ENCODE measurements at places on chromosomes 12 and 14.

- no peak for DNase-seq
Measured at GRCh38 chr12:127393896-127394295, 873.1 kb upstream of the TMEM132C start.

DNA sequence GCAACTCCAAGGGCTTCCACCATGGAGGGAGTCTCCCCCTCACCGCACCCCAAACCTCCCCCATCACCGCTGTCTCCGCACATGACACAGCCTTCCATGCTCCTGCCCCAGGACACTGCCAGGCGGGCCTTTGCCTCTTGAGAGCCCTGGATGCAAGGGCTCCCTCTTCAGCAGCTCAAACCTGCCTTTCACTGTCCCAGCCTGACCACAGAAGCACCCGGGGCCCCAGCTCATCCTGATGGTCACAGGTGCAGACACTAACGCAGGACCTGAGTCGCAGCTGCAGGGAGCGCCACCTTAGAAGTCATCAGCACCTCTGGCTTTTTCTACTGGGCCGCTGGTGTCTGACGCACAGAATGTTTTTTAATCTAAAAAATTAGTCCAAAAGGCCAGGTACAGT lies 54.0 kb downstream of the SYNE3 start:
- DNase-seq: no peak

GRCh38 chr12:83573671-83574070 lies 887.0 kb downstream of the TMTC2 start:
- DNase-seq: no peak

DNA sequence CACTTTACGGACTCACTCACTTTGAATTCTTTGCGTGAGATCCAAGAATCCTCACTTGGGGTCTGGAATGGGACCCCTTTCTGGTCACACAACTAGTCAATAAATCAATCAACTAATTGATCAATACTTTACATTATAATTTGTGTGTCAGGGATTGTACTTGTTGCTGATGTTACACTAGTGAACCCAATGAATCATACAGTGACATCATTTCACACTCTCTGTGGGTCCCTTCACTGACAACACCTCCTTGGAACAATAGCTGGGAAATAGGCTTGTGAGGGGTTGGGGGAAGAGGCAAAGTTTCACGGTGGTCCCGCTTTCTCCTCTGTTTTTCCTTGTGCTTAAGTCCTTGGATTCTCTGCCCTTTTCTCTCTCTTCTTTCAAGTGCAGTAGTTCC lies 35.0 kb downstream of the TPH2 start:
- no peak for DNase-seq

- no peak for DNase-seq
Measured at GRCh38 chr14:100104523-100105300, 39.5 kb downstream of the EVL start.

DNA sequence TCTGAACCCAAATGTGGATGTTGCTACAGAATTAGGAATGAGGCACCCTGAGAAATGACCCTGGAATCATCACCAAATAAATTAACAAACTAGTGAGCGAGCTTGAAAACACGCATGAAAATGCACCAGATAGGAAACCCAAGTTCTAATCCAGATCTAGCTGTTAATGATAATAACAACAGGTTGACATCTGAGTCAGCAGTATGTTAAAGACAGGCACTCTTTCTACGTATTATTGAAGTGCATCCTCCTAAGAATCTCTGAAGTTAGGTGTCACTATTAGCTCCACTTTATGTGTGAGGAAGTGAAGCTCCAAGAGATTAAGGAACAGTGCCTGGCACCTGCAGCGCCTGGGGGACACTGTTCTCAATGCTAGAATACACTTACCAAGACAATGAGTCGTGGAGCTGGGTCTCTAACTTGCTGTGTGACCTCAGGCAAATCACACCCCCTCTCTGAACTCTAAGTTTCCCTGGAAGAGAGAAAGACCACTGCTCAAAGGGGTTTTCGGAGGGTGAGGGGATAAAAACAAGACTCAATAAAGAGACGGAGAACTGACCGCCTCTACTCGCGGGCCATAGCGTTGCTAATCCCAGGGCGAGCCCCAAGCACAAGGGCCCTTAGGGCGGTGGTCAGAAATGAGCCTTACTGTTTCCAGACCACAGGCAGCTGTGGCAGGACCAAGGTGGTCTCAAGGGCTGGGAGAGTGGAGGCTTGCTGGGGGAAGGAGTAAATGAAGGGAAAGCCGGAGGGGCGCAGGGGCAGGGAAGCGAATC lies 2.1 kb downstream of the SLC6A12 start:
- DNase-seq: no peak

DNA sequence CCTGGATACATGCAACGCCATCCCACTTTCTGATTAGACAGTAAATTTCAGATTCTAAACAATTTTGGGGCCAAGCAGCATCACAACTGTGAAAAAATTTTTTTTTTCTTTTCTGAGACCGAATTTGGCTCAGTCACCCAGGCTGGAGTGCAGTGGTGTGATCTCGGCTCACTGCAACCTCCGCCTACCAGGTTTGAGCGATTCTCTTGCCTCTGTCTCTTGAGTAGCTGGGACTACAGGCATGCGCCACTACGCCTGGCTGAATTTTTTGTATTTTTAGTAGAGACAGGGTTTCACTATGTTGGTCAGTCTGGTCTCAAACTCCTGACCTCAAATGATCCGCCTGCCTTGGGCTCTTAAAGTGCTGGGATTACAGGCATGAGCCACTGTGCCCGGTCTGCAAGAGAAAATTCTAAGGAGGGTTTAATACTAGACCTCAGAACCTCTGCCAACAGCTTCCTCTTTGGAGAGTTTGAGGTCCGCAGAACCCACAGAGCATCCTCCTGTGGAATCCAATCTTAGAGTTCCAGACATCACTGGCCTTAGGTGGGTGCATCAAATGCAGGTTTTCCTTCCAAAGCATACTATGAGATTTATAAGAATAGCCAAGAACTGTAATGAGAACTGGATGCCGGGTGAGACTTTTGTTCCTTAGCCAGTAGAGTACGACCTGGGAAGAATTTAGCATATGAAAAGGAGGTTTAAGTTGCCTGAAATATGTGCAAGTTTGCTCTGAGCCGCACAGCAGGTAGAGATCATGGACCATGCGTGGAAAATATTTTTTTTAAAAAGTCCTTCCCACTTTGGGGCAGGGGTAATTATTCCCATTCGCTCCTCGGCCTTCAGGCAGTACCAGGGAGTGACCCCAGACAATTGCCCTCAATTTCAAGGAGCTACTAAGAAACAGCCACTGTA lies 7.8 kb upstream of the PHC1 start:
- DNase-seq: no peak

DNA sequence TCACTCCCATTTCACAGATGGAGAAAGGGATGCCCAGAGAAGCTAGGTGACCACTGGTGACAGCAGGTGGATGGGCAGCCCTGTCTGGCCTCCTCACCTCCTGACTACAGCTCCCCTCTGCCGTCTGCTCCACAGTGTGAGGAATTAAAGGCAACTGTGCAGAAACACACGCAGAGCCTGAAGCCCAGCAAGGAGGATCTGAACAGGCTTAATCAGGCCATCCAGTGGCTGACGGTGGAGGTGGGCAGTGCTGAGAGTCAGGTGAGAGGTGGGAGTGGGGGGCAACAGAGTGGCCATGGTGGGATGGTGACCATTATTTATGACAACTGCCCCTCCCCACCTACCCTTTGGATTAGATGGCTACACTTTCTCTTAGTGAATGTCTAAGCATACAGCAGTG lies 1.2 kb downstream of the KRT86 start:
- no peak for DNase-seq

DNA sequence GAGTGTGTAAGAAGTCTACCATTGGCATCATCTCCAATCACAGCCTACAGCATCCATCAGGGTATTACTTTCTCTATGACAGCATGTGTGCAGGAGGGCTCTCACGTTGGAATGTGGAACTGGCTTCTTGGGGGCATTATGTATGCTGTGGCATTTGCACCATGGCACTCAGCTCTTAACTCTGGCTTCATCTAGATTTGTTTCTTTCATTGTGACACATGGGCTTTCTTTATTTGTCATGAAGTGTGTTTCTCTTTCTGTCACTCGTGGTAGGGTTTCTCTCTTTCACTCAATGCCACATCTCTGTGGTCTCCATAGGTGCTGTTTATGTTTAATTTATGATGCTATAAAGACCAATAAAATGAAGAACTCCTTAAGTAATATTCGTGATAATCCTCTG lies 191.2 kb upstream of the GARIN2 start:
- DNase-seq: no peak

- DNase-seq: no peak
Measured at GRCh38 chr14:26794731-26795130, 196.9 kb upstream of the NOVA1 start.

DNA sequence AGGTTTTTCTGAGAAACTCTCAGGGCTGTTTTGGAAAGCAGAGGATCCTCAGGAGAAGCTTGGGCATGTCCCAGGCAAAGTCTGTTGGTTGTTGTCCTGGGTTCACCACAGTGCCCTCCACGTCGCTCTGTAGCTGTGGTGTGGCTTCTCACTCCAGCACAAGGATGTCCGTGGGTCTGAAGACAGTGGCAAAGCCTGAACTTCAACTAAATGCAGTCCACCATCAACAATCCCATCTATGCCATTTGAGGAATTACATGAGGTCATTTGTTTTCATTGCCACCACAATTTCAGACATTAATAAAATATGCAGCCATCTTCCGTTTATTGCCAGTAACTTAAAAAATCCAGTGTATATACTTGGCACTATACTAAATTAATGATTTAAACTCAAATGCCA lies 272.1 kb downstream of the LRIG3 start:
- no peak for DNase-seq

- no peak for DNase-seq
Measured at GRCh38 chr14:60183741-60184140, 18.5 kb upstream of the DHRS7 start.

DNA sequence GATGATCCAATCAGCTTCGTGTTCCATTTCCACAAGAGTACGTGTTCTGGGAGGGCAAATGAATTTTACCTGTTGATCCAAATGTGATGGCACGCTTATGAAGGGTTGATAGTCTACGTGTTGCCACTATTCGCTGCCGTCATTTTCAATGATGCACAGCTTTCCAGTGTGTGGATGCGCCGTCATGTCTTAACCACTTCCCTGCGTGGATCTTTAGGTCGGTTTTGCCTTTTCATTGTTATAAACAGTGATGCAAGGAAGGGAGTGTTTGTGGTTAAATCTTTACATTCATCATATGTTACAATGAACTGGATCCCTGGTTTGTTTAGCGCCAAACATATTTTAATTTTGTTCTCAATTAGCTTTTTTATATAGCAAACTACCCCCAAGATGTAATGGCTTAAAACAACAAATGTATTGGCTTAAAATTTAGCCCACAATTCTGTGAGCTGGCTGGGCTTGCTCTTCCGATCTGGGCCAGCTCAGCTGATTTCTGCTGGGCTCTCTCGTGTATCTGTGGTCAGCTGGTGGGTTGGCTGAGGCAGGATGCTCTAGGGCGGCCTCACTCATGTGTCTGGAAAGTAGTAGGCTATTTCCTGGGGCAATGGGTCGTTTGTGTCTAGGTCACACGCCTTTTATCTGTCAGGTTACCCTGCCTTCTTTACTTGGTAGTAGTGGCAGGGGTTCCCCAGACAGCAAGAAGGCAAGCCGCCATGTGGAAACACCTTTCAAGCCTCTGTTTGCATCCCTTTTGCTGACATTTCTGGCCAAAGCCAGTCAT lies 176.7 kb downstream of the CRADD start:
- no peak for DNase-seq

GRCh38 chr14:73718418-73719251 lies 4.5 kb upstream of the PNMA1 start:
- no peak for DNase-seq

GRCh38 chr14:68711561-68712309 lies 81.1 kb downstream of the ZFP36L1 start:
- DNase-seq: no peak

DNA sequence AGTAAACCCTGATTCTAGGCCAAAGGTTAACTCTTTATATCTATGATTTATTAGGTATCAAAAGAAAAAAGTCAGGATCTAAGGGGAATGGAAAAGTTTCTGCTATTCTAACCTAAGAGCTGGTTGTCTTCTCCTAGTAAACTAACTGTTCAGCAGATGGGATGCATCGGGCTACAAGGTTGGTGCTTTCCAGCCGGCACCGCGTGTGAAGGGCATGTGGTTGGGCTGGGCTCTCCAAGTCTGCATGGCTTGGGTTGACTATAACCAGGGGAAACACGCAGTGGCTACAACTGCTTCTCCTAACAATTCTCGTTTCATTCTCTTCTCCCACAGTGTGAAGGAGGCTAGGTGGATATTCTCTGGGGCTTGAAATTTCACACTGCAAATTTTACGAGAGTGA lies 354.5 kb downstream of the APAF1 start:
- DNase-seq: no peak

DNA sequence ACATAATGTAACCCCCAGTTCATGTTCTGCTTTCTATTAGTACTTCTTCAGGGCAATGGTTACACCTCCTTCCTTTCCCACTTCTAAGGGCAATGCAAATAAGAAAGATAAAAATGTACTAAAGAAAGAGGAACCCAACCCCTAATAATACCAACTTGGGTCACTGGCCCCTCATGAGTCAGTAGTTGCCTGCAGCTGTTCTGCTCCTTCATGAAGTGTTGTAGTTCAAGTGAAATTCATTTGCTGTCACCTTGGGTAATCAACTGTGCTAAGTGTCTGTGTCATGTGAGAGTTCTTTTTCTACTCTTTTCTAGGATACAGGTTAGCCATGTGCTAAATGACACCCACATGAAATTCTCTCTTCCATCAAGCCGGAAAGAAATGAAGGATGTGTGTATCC lies 91.8 kb downstream of the PLXNC1 start:
- no peak for DNase-seq

GRCh38 chr12:59093073-59093772 lies 172.9 kb upstream of the LRIG3 start:
- no peak for DNase-seq

GRCh38 chr14:37081218-37081617 lies 91.2 kb downstream of the SLC25A21 start:
- no peak for DNase-seq

DNA sequence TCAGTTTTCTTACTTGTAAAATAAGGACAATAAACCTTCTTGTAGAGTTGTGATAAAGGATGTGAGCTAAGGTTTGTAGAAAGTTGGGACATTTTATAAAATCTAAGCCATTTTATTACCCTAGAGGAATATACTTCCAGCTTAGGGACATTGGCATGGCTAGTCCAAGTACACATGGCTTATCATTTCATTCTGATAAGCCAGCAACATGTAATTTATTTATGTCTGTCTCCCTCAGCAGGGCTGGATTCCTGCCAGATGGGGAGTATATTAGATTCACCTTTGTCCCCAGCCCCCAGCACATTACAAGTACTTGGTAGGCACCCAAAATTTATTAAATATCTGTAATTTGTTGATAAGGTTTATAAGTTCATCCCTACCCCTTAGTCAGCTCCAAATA lies 6.3 kb upstream of the ATG14 start:
- DNase-seq: no peak

- no peak for DNase-seq
Measured at GRCh38 chr12:99059824-99060511, 414.9 kb downstream of the APAF1 start.

GRCh38 chr12:74619884-74620283 lies 82.2 kb downstream of the ATXN7L3B start:
- no peak for DNase-seq

- DNase-seq: no peak
Measured at GRCh38 chr12:131058700-131059099, 105.0 kb downstream of the ADGRD1 start.

Data from activated T-helper 9 cell treated with anti-CD3 and anti-CD28 coated beads, Interleukin-2, amount 50 U/mL, for 16 hours (primary cell).